ENCODE measurements at places on chromosomes 16 and 17. TPM values are rescaled to one million over a fixed set of nuclear protein-coding genes. Genes with fewer than 3 reads are reported as not detected.

The NSMCE1 gene
- 118 TPM for total RNA-seq

The SGCA gene
- total RNA-seq: not detected

The KRT40 gene
- total RNA-seq: not detected

The FBXW10 gene
- not detected for total RNA-seq

The CAMKK1 gene
- total RNA-seq: 3.2 TPM

The PHB1 gene
- total RNA-seq: 213 TPM

The NR1D1 gene
- 0.30 TPM for total RNA-seq

The STX1B gene
- under 0.01 TPM for total RNA-seq

The SCNN1G gene
- total RNA-seq: not detected

The STH gene
- total RNA-seq: not detected
